ENCODE measurements at places on chromosomes 1 and 21.

- no peaks in the 10 kb centered on the region for H3K36me3 ChIP-seq
- peak overlapping the region; percentile 56 for H3K27ac ChIP-seq
- peaks cover 4% of the 10 kb centered on the region for H3K4me1 ChIP-seq
- H3K4me3 ChIP-seq: peak overlapping the region; percentile 43
Measured at GRCh38 chr1:39955547-39956539, 898 bp downstream of the MFSD2A start.

DNA sequence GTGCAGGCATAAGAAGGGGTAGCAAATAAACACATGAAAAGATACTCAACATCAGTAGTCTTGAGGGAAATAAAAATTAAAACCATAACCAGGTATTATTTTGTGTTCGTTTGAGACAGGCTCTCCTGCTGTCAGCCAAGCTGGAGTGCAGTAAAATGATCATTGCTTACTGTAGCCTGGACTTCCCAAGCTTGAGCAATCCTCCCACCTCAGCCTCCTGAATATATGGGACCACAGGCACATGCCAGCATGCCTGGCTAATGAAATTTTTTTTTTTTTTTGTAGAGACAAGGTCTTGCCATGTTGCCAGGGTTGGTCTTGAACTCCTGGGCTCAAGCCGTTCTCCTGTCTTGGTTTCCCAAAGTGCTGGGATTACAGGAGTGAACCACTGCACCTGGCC lies 108.0 kb downstream of the DNM3 start:
- DNase-seq: no peak
- H3K27ac ChIP-seq: no peak overlapping the region

DNA sequence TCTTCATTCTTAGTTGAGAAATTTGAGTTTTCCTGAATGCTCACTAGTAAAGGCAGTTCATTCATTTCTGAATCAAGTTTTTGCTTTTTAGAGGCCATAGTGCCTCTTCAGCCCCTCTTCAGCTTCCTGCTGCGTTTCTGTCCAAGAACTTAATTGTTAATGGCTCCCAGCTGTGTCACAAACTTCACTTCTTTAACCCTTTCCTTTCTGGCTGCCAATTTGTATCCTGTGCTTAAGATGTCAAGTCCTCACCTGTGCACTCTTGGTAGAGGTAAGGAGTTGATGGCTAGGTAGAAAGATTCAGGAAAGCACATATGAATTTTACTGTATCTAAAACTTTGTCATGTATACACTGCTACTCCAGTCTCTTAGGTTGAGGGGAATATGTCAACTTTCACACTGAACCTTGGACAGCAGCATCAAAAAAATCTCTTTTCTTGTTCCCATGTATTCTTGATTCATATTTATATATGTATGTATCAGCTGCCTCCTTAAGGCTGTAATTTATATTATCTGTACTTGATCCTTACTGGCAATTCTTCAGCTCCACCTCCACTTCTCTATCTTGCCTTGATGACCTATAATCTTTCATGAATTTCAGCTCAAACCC lies 612.8 kb downstream of the LMO4 start:
- H3K27me3 ChIP-seq: no peaks in the 10 kb centered on the region
- H3K27ac ChIP-seq: no peak overlapping the region
- no peaks in the 10 kb centered on the region for H3K4me1 ChIP-seq

- H3K27ac ChIP-seq: no peak overlapping the region
- no peaks in the 10 kb centered on the region for H3K4me1 ChIP-seq
- no peak overlapping the region for H3K4me3 ChIP-seq
- no peaks in the 10 kb centered on the region for H3K36me3 ChIP-seq
- DNase-seq: no peak
Measured at GRCh38 chr1:161953256-161953920, 70.3 kb downstream of the OLFML2B start.

DNA sequence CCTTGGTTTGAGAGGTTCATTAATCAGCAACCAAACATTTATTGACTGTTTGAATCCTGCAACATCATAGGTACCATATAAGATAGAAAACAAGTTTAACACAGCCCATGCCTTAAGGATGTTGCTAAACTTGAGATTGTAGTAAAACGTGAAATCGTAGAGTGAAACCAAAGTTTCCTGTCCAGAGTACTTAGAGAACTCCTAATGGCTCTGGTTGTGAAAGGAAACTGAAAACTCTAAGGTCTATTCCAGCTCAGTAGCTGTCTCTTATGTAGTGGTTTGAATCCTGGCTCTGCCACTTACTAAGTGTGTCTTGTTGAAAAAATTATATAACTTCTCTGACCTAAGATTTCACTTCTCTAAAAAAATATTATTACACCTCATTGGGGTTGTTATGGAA lies 310.9 kb downstream of the NTNG1 start:
- H3K27ac ChIP-seq: no peak overlapping the region
- H3K4me3 ChIP-seq: no peak overlapping the region
- no peaks in the 10 kb centered on the region for H3K36me3 ChIP-seq
- DNase-seq: no peak

DNA sequence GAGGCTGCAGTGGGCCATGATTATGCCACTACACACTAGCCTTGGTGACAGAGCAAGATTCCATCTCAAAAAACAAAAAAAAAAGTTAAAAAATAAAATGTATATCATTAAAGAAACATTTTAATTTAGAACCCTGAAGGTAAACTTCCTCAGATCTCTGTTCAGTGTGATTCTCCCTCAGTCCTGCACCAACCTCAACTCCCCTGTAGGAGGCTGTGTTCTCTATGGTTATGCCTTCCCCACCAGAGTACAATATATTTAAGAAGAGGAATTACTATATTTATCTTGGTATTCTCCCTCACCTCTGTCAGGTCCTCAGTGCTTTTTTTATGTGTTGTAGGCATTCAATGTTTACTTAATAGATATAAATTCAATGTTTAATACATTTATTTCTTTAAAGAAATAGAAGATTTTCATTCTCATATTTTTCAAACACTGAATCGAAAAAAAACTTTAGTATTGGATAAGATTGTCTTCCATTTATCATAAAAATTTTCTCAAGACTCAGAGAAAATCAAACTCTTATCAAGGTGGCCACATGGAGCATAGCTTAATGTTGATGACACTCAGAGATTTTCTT lies 4.8 kb upstream of the LRRC8B start:
- no peaks in the 10 kb centered on the region for H3K27me3 ChIP-seq
- H3K4me1 ChIP-seq: no peaks in the 10 kb centered on the region
- DNase-seq: no peak

DNA sequence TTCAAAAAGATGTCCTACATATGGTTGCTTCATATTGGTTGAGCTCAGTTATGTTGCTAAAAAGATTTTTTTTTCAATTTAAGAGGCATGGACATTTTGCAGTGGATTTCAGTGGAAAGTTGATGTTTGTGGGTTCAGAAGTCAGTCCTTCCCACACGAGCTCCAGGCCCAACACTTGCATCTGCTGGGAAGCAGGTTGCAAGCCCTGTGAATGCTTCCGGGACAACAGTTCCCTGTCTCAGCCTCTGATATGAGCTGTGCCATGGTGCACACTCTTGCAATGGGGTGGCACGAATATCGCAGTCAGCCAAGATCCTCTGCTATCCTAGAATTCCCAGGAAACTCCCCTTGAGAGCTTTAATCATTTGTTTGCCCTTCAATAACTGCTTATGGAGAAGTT lies 30.3 kb upstream of the ABCG1 start:
- H3K4me1 ChIP-seq: no peaks in the 10 kb centered on the region
- H3K27me3 ChIP-seq: no peaks in the 10 kb centered on the region
- no peak overlapping the region for H3K27ac ChIP-seq
- no peaks in the 10 kb centered on the region for H3K36me3 ChIP-seq
- DNase-seq: no peak
- H3K4me3 ChIP-seq: no peak overlapping the region

DNA sequence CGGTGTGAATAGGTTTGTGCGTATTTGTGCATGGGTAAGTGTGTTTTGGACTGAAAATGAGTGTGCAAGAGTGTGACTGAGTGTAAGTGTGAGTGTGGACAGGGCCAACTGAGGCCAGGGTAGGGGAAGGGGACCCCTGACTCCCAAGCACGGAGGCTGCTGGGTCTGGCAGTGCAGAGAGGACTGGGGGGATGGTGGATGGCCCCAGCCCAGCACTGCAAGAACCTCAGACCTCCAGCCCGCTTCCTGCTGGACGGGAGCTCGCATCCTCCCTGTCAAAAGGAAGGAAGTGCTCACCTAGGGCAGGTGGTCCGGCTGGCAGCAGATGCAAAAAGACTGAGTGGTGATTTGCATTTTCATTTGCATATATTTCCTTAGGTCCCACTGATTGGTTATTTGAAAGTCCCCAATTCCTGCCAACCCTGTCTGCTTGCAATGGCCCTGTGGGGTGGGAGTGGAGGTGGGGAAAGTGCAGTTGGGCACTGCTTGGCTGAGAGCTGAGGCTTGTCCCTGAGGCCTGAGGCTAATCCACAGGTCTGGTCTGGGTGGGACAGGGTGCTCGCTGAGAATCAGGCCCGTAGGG lies 42.8 kb upstream of the CASZ1 start:
- no peaks in the 10 kb centered on the region for H3K4me1 ChIP-seq
- H3K36me3 ChIP-seq: no peaks in the 10 kb centered on the region
- H3K4me3 ChIP-seq: no peak overlapping the region
- no peak for DNase-seq

- H3K4me3 ChIP-seq: no peak overlapping the region
- H3K27ac ChIP-seq: no peak overlapping the region
- H3K27me3 ChIP-seq: no peaks in the 10 kb centered on the region
- no peaks in the 10 kb centered on the region for H3K4me1 ChIP-seq
- no peak for DNase-seq
- no peaks in the 10 kb centered on the region for H3K36me3 ChIP-seq
Measured at GRCh38 chr1:69947837-69948236, 257.5 kb downstream of the LRRC40 start.

- no peaks in the 10 kb centered on the region for H3K27me3 ChIP-seq
- no peak overlapping the region for H3K27ac ChIP-seq
- no peak overlapping the region for H3K4me3 ChIP-seq
- no peaks in the 10 kb centered on the region for H3K36me3 ChIP-seq
Measured at GRCh38 chr21:38037416-38037815, 121.2 kb upstream of the KCNJ6 start.

- no peak overlapping the region for H3K4me3 ChIP-seq
- no peaks in the 10 kb centered on the region for H3K4me1 ChIP-seq
- no peaks in the 10 kb centered on the region for H3K27me3 ChIP-seq
- no peak for DNase-seq
Measured at GRCh38 chr1:86082183-86082582, 74.4 kb downstream of the COL24A1 start.

GRCh38 chr1:89942825-89943658 lies 51.9 kb upstream of the ZNF326 start:
- H3K36me3 ChIP-seq: no peaks in the 10 kb centered on the region
- no peaks in the 10 kb centered on the region for H3K27me3 ChIP-seq
- no peak for DNase-seq
- H3K4me3 ChIP-seq: no peak overlapping the region
- no peaks in the 10 kb centered on the region for H3K4me1 ChIP-seq

- H3K4me1 ChIP-seq: no peaks in the 10 kb centered on the region
- H3K4me3 ChIP-seq: no peak overlapping the region
- no peaks in the 10 kb centered on the region for H3K36me3 ChIP-seq
- no peak for DNase-seq
- H3K27me3 ChIP-seq: no peaks in the 10 kb centered on the region
Measured at GRCh38 chr1:22799971-22800370, 89.3 kb downstream of the EPHB2 start.

DNA sequence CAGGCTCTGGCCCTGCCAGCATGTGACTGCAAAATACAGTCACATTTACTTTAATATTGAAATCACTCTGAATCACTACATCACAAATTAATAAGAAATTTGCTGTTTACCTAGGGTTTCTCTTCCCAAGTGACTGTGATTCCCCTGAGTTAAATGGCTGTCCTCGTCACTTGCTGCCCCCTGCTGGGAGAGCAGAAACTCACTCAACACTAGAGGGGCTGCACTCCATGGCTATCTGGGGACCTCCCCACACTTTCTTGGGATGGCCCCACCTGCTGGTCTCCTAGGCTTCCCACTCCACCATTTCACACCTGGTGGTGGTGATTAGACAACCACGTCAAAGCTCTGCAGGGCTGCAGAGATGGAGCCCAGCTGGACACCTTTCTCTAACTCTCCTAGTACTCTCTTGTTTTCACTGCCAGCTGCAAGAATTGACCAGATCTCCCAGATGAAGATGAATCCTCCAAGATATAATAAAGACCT lies 63.4 kb downstream of the CD2 start:
- H3K4me3 ChIP-seq: no peak overlapping the region
- no peaks in the 10 kb centered on the region for H3K4me1 ChIP-seq
- no peak overlapping the region for H3K27ac ChIP-seq
- H3K36me3 ChIP-seq: no peaks in the 10 kb centered on the region

Data from breast epithelium (tissue), 4 donors.